Left lung (tissue), 14 donors: ENCODE measurements at places on chromosomes 7 and 10. TPM values are rescaled to one million over a fixed set of nuclear protein-coding genes. Genes with fewer than 3 reads are reported as not detected.

GDF2 gene
- polyA plus RNA-seq = 0.20 TPM

RHOBTB1 gene
- 54.8 TPM for polyA plus RNA-seq

FAM25C gene
- not detected for polyA plus RNA-seq

RBP3 gene
- 0.14 TPM for polyA plus RNA-seq

CAMK1D gene
- 4.7 TPM for polyA plus RNA-seq

PNLIPRP3 gene
- not detected for polyA plus RNA-seq

MUC12 gene
- polyA plus RNA-seq = 0.45 TPM

DNA sequence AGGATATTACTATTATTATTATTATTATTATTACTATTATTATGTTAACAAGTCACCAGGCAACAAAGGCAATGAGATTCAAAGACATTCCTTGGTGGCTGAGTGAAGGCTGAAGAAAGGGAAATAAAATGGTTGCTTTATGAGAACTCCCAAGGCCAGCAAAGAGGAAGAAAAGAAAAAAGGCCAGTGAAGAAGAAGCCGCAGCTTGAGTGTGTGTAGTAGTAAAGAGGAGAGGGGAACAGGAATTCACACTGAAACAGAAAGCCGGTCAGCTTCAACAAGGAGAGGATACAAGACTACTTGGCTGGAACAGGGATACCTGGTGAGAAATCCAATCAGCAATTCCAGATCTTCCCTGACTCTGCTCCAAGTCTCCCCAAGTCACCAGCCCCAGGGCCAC is 42.4 kb downstream of the PLXNA4 start:
- no peak for DNase-seq

DNA sequence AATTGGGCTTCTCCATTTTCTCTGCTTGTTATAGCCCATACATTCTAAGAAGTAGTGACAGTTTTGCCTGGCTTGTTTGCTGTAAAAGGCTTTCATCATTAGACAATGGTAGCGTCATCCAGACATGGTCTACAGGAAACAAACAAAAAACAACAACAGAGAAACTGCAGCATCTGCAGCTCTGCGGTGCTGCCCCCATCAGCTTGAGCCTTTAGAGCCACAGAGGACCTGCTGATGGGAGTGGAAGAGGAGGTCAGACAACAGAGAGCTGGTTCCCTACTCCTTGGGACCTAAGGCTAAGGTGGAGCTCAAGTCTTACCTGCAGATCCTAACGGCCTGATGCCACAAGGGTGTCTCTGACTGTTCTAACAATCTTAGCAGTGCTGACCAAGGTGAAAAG is 3.1 kb downstream of the INA start:
- no peak for DNase-seq

GRCh38 chr10:34746094-34746493 is 69.0 kb downstream of the PARD3 start:
- DNase-seq = no peak

- no peak for DNase-seq
Observed at GRCh38 chr10:76302481-76302880, 871.1 kb downstream of the LRMDA start.

GRCh38 chr7:80678707-80679106 is 40.3 kb downstream of the CD36 start:
- no peak for DNase-seq

GRCh38 chr7:123719197-123719721 is 29.5 kb downstream of the WASL start:
- no peak for DNase-seq

DNA sequence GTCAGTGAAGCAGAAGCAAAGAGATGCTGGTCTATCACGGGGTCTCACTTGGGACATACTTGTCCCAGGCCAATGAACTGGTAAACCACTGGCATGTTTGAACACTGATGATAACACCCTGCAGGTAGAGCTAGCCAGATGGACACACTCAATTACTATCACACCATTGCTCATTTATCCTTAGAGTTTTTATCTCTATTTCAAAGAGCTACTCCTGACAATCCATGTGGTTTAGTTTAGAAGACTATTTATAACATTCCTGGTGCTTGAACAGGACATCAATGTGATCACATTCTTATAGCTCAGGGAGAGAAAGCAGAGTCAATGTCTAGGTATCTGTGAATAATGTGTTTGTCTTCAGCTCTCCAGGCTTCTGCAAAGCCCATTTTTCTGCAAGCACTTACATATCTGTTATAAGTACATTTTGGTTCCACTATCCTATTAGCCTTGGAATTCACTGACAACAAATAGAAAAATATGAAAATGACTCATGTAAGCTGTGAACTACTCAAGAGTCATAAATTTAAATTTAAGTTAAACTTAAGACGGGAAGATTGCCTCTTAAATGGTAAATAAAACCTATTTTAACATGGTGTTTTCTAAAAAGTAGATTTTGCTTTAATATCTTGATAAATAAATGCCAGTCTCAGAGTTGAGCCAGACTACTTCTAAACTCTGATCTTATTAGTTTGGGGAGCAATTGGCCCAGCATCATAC is 106.7 kb upstream of the MBL2 start:
- DNase-seq = no peak

DNA sequence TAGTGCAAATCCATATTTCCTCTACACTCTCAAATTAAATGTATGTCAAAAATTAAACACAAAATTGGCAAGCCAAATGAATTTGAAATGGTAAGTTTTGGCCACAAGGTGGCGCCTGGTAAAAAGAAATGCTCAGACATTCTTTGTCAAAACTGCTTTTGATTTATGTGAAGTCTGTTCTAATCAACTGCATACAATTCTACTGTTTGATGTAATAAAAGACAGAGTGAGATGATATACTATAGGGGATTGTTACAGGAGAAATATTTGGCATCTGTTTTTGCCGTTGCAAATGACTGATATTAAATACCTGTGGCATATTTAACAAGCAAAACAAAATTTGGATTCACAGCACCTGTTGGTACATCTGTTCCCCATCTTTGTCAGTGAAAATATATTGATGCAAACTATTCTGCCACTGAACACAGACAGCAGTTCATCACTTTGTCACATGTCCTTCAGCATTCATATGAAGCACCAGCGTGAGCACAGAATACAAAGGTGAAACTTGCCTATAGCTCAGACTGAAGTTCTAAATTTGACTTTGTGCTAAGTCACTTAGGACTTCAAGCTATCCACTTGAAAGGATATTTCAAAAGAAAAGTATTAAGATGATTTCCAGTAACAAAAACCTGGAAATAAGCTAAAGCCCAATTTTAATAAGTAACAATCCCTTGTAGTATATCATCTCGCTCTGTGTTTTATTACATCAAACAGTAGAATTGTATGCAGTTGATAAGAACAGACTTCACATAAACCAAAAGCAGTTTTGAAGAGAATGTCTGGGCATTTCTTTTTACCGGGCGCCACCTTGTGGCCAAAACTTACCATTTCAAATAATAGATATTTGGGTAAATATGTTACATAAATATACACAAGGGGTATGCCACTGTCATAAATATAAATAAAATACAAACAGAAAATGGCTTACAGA is 10.2 kb upstream of the CH25H start:
- no peak for DNase-seq

- DNase-seq = no peak
Observed at GRCh38 chr10:114172216-114172615, 1.8 kb downstream of the CCDC186 start.

DNA sequence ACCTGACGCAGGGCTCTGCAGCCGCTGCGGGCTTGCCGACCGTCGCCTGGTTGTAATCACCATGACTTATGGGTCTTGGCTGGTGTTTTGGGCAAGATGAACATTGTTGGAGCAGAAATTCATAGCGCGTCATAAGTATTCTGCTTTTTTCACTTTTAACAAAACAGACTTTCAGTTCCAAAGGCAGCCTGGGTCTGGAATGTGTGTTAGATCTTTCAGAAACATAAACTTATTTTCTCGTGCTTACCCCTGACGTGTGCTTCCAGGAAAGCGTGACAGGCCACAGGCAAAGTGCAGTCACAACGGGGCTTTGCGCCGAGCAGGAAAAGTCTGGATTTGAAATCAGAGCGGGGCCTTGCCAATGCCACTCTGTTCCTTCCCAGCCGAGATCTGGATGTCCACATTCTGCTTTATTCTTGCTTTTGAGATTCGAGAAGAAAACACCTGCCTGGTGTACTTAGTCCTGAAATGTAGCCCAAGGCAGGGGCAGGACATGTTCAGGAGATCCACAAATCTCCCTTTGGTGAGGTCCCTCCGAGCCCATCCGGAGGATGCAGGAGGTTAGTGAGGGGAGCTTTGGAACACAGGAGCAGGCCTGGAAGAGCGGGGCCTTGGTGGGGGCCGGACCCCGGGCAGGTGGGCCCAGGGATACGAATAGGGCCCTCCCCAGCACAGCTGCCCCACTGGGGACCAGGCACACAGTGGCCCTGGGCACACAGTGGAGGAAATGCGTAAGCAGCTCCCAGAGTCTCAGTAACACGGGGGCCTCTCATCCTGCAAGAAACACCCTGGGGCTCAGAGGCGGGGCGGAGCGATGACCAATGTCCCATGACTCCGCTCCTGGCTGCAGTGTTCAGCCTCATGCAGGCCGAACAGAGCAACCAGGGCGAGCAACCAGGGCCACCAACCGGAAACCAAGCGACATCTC is 49.5 kb upstream of the EBF3 start:
- DNase-seq = no peak

DNA sequence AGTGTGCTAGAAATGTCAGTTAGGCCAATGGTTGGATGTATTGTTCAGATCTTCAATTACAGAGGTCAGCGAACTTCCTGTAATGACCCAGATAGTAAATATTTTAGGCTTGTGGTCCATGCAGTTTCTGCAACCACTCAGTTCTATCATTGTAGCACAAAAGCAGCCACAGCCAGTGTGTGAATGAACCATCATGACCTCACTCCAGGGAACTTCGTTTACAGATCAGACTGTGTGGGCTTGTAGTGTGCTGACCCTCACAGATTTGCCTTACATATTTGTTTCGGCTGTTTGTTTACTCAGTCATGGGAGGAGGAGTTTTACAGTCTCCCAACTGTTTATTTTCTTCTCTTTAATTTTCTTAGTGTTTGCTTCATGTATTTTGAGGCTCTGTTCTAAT is 55.4 kb downstream of the LANCL2 start:
- no peak for DNase-seq

DNA sequence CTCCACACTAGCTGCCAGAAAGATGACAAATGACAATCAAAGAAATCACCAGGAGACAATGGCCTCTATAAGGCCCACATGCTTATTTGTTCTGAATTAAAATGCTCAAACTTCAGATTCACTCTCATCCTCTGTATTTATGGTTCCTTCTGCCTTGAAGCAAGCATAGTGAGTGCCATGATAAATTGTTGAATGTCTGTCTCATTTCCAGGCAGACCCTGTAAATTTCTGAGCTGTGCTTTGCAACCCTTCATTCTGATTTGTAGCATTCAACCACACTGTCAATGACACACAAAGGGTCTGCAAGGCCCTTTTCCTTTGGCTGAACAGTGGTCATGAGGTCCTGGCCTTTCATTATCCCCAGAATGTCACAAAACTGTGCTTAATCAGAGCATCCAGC is 506.6 kb upstream of the GHITM start:
- DNase-seq = no peak

- DNase-seq = no peak
Observed at GRCh38 chr7:131476740-131477139, 79.7 kb downstream of the PODXL start.

- no peak for DNase-seq
Observed at GRCh38 chr7:92769844-92770243, 66.5 kb downstream of the CDK6 start.

DNA sequence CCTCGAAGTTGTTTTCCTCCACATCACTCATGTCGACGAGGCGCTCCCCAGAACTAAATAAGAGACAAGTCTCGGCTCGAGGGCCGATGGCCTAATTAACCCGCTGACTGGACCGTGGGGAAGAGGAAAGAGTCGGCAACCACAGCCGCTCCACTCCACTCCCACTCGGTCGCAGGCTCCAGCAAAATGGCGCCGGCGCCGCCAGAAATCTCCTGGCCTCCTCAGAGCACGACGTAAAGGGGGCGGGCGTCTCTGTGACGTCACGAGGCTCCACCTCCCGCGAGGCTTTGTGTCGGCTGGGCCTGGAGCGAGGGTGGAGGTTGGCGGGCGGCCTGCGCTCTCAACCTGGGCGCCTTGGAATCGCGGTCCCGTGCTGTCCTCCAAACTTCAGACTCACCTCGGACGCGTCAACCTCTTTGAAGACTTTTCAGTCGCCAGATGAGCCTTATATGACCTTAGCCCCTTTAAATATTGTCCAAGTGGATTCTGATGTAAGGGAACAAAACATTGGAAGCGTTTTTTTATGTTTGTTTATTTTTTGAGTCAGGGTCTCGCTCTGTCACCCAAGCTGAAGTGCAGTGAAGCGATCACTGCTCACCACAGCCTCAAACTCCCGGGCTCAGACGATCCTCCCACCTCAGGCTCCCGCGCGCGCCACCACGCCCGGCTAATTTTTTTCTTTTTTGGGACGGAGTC is at the start of gene TRA2A:
Gene TRA2A, minus strand, starts transcription at position 188 of the 696 bp plus-strand sequence. Its CDS starts 157 bp downstream, at position 31.
- peak; percentile 98 for DNase-seq

DNA sequence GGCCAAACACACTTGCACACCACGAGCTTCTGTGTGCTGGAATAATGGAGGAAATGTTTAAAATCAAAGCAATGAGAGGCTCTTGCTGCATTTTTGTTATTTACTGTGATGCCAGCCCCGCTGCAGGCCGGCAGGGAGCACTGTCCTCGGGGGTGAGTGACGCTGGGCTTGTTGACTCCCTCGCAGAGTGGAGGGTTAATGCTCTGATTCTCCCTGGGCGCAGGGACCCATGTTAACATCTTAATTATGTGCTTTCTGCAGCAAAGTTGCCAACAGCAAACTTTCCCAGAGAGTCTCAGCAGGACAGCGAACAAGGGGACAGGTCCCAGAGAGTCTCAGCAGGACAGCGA is 22.9 kb downstream of the SCART1 start:
- no peak for DNase-seq
